ENCODE measurements at places on chromosomes 16 and 17.

DNA sequence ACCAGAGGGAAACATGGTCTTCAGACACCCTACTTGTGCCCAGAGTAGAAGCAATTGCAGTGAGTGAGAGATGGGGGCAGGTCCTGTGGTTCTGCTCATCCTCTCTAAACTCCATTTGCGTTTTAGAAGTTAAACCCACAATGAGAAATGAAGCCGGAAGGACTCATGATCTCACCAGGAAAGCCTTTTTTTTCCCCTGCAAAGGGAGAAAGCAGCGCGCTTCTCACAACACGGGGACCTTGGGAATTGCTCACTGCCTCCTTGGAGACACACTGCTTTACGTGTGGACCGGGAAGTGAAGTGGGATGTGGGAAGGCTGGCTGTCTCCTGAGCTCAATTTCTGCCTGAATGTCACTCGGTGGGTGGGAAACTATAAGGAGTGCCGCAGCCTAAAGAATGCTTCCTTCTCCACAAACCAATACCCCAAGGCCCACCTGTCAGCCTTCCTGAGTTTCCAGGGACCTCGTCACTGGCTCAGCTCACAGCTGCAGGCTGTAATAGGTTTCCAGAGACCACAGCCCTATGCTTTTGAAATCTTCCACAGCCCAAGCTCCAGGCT is 365.4 kb downstream of the XYLT1 start:
- no peak for DNase-seq

DNA sequence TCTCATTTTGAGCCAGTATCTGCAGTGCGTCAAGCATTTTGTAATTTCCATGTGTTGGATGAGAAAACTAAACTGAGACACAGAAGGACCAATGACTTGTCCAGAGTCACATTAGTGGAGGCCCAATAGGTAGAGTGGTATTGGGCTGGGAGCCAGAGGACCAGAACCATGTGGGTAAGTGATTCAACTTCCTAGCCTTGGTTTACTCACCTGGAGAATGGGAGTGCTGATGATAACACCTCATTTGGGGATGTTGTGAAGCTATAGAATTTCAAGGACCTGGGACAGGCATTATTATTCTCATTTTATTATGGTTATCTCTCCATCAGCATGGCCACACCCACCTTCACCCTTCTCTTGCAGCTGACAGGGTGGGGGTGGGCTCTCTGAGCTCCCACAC is 8.1 kb downstream of the CPNE2 start:
- DNase-seq = no peak

DNA sequence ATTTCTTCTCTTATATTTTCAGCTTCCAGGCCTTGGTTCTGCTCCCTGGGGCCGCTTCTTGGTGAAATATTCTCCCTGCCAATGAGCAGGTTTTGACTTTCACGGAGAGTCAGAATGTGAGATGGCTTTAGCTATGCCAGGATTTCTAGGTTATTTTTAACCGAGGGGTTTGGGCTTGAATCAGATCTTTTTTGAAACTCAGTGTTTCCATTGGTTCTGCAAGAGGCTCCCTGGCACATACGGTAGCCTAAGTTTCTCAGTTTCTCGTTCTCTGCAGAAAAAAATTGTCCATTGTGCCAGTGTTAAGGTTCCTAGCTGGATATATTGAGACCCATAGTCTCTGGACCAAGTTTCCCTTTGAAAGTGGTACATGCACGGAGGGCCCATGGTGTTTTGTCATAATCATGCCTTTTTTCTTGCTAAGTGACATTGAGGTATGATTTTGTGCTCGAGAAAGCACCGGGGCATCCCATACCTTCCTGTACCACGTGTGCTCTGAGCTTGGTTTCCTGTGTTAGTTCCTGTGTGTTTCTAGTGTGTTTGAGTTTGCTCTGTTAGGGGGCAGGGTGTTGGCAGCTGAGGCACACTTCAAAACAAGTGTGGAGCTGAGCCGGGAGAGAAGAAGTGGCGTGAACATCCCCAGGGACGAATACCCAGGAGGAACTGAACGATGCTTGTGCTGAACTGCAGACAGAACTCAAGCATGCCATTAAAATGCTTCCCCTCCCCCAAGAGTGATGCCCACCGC is 127.2 kb downstream of the HS3ST3B1 start:
- no peak for DNase-seq

- DNase-seq = peak; percentile 65
Measured at GRCh38 chr17:28726627-28727491, 826 bp upstream of the TLCD1 start.

DNA sequence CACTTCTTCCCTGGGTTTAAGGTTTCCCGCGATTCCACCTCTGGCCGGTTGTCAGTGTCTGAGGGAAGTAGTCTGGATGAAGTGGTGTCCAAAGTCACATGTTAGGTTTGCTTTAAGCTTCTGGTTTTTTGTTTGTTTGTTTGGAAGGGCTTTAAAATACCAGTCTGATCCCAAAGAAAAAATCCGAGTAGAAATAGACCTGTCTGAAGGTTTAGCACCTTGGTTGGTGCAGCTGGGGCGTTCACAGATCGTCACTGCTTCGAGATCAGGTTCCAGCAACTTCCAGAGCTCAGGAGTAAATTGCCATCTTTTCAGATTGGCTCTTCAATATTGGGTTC is 567 bp downstream of the TMEM97 start:
- DNase-seq = no peak

- no peak for DNase-seq
Measured at GRCh38 chr17:72351884-72352346, 231.1 kb downstream of the SOX9 start.

GRCh38 chr16:84502581-84502980 is 1.9 kb downstream of the MEAK7 start:
- DNase-seq = no peak

DNA sequence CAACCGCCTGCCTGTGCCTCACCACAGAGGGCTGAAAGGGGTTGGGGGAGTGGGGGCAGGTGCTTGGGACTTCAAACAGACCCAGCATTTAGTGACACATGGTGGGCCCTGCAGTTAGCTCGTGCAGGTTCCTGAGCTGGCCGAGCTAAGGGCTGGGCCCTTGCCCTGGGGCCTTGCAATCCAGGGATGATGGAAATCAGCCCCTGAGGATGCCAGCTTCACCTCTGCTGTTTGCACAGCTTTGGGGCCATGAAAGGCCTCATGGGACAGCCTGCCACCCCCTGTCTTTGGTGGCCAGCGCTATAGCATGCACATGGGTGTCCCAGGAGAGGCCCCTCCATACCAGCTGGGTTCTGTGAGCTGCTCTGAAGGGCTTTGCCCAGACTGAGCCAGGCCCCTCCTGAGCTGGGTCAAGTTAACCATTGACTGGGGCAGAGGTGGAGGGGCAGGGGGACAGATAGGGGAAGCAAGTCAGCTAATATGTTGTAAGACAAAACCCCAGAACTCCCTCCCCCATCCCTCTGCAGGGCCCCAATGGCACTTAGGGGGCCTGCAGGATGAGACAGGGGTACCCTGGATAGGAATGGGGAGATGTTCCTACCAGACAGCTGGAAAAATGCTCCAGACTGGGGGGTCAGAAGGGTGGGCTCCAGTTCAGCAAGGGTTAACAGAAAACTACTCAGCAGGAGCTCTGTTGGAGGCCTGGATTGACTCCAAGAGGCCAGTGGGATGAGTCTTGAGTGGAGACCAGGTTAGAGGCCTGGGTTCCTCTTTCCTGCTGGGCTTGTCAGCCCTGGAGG is 692 bp downstream of the PRR15L start:
- DNase-seq = no peak

GRCh38 chr16:89584768-89585549 is 9.4 kb downstream of the CPNE7 start:
- DNase-seq = no peak

DNA sequence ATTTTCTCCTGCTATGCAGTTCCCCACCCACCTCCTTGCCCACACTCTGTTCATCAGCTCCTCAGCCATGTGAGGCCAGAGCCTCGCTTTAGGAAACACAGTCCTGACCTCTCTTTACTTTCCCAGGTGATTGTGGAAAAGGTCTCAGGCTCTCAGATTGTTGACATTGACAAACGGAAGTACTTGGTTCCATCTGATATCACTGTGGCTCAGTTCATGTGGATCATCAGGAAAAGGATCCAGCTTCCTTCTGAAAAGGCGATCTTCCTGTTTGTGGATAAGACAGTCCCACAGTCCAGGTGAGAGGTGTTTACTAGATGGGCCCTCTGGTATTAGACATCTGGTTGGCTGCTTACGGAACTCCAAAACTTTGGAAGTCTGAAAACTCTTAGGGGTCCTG is 1.7 kb downstream of the GABARAPL2 start:
- DNase-seq = no peak

DNA sequence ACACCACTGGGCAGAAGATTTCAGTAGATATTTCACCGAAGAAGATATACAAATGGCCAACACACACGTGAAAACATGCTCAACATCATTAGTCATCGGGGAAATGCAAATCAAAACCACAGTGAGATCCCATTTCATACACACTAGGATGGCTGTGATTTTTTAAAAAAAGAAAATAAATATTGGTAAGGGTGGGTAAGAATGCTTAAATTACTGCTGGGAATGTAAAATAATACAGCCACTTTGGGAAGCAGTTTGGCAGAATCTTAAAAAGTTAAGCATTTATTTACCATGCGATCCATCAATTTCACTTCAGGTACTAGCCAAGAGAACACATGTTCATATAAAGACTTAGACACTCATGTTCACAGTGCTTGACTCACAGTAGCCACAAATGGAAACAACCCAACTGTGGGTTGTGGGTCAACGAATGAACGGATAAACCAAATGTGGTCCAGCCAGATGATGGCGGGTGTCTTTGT is 6.5 kb upstream of the C16orf74 start:
- peak; percentile 23 for DNase-seq

GRCh38 chr16:85593494-85594221 is 19.5 kb upstream of the GSE1 start:
- no peak for DNase-seq

DNA sequence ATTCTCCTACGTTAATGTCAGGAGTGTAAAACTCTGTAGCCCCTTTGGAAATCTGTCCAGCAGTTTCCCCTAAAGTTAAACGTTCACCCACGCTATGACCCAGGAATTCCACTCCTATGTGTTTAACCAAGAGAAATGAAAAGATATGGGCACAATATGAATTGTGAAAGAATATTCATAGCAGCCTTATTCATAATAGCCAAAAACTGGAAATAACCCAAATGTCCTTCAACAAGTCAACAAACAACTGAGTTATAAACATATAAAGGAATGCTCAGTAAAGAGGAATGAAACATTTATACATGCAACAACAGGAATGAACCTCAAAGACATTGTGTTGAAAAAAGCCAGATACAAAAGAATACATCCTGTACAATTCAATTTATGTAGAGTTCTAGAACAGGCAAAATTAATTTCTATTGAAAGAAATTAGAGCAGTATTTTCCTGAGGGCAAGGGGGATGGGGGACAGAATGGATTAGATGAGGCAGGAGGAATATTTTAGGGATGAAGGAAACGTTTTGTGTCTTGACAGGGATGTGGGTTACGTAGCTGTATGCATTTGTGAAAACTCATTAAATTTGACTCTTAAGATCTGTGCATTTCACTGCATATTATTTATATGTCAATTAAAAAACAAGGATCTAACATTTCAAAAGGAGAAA is 286.7 kb upstream of the CDH5 start:
- no peak for DNase-seq

DNA sequence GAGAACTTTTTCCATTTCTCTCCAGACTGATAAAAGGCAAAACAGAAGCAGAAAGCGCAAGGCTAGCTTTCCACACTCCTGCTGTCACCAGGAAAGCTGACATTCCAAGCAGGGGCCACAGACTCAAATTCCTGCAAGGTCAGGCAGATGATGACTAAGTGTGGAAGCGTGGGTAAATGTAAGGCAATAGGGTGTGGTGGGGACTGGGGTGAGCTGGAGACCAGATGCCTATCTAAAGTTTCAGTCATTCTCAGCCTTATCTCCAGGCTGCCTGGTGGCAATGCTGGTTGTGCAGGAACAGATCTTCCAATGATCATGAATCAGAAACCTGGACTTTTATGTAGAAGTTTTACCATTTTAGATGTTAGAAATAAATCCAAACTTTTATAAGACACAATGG is 224.1 kb downstream of the GSG1L start:
- DNase-seq = no peak

- DNase-seq = no peak
Measured at GRCh38 chr17:32350666-32351418, 885 bp downstream of the ZNF207 start.

- no peak for DNase-seq
Measured at GRCh38 chr17:64282753-64283080, 19.7 kb upstream of the TEX2 start.

GRCh38 chr17:76179496-76180467 is 38.7 kb upstream of the FOXJ1 start:
- no peak for DNase-seq

DNA sequence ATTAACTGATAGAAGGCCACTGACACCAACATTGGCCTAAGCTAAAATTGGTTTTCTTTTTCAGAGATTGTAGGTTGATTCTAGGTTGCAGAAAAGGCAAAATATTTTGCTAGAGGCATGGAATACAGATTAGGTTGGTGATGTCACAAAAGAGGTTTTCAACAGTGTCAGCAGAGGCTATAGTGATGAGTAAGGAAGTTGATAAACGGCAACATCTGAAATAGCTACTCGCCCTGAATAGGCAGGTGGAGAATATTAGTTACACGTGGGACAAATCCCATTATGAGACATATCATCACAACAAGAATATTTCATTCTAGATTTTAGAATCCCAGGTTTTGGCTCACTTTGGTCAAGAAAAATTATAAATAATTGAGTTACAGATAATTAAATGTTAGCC is 1.5 kb upstream of the TOM1L1 start:
- no peak for DNase-seq

DNA sequence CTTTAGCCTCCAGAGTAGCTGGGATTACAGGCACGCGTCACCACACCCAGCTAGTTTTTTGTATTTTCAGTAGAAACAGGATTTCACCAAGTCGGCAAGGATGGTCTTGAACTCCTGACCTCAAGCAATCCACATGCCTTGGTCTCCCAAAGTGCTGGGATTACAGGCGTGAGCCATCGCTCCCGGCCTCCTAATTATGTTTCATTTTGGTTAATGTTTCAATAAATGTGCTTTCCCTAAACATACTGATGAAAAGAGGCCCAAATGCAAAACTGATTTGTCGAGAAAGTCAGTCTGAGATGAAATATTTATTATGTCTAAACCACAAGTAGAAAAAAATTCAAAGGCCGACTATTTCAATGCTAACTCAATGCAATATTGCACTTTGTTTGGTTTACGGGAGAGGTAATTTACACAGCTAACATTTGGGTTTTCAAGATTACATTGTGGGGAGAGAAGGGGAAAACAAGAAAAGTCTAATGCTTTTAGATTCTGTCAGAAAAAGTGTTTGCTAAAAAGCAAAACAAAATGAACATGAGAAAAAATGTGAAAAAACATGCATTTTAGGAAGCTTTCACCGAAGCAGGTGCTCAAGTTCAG is 9.8 kb downstream of the STAT3 start:
- no peak for DNase-seq

GRCh38 chr16:7083096-7083495 is 249.5 kb upstream of the RBFOX1 start:
- no peak for DNase-seq

GRCh38 chr17:65794572-65794971 is 233.1 kb upstream of the AXIN2 start:
- DNase-seq = no peak
